ENCODE measurements at places on chromosomes 5 and 9.

DNA sequence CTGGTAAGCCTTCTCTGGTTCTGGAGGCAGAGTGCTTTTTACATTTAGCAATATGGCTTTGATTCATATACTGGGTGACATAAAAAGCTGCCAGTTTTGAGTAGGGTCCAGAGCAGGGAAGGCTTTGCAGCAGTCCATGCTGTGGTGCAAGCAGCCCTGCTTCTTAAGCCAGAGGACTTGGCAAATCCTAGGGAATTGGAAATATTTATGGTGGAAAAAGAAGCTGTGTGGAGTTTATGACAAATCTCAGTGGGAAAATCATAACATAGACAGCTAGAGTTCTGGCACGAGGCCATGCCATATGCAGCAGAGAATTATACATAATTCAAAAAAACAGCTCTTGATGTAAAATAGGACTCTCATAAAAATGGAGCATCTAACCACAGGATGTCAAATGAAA, 536.4 kb downstream of the RASEF start:
- DNase-seq = no peak

GRCh38 chr9:112494153-112494552, 7.5 kb downstream of the KIAA1958 start:
- DNase-seq = no peak

GRCh38 chr5:149598966-149599365, 17.7 kb downstream of the ARHGEF37 start:
- no peak for DNase-seq

- no peak for DNase-seq
These were observed 559 bp downstream of the ROR2 start for GRCh38 chr9:91949392-91949945.

DNA sequence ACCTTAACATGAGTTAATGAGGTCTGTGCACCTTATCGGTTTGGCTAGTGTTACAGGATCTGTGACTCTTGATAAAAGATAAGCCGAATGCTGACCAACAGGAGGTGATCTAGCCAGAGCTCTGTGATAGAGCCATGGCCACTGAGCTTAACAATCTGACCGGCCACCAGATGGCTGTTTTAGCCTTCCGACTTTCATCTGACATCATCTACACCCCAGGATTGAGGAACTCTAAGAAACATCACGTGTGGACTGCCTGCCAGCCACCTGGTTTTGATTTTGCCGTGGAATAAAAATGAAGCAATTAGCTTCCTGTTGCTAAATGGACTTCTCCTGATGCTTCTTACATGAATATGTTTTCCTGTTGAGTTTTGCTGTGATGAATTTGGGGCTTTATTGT, 281.3 kb downstream of the CEMIP2 start:
- DNase-seq = no peak

GRCh38 chr9:127087411-127087810, 35.0 kb downstream of the ANGPTL2 start:
- no peak for DNase-seq

GRCh38 chr5:177366528-177367322, 9.0 kb downstream of the RGS14 start:
- DNase-seq = no peak

DNA sequence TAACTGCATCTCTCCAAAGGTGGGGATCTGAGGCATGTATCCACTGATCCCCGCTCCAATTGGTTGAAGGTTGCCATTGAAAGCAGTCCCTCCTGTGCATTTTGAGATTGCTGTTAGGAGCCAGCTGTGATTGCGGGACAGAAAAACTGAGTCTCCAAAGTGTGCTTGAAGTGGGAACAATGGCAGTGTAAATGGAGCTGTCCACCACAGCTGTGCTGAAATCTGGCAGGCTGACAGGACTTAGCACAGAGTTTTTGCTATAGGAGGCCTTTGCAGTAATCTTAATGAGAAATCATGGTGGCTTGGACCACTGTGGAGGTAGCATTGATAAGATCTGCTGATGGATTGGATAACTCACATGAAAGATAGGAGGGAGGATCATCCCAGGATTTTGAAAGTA, 3.3 kb downstream of the RNF20 start:
- DNase-seq = no peak

GRCh38 chr9:112348257-112349007, 15.0 kb upstream of the PTBP3 start:
- peak; percentile 53 for DNase-seq

- no peak for DNase-seq
These were observed 10.1 kb upstream of the MOB3B start for GRCh38 chr9:27539479-27540441.

DNA sequence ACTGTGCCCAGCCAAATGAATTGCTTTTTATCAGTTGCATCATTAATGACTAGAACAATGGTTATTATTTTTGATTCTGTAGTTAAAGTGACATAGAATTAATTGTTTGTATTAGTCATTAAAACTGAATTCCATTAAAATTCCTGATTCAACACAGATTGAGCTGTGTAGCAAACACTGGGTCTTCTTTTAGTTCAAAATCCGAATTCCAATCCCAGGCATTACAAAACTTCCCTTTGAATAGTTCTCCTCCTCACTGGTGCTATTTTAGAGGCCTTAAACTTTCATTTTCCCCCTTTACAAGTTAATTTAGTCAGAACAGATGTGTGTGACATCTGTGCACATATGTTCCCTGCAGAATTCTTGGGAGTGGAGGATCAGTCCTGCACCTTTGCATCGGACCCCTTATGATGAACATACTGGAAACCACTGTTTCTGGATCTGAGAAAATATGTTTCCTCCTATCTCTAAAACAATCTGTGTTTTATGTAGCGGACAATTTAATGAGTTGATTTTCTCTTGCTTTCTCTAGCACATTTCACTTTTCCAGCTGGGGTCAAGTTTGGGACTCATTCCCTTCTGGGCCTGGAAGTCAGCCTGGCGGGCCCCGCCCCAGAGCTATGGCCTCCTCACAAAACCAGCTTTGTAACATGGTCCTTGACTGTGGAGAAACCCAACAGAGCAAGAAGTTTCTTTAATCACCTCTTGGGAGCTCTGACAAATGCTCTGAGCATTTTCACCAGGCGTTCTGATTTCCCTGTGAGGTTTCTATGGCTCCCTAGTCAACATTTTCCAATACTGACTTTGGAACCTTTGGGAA, 87.9 kb upstream of the MAMDC2 start:
- DNase-seq = no peak

- DNase-seq = no peak
These were observed at the start of gene PSD2 for GRCh38 chr5:139795074-139796001. TSS of gene PSD2 (plus strand) at chr5:139795808. CDS start at chr5:139809441, 13,633 bp downstream.

DNA sequence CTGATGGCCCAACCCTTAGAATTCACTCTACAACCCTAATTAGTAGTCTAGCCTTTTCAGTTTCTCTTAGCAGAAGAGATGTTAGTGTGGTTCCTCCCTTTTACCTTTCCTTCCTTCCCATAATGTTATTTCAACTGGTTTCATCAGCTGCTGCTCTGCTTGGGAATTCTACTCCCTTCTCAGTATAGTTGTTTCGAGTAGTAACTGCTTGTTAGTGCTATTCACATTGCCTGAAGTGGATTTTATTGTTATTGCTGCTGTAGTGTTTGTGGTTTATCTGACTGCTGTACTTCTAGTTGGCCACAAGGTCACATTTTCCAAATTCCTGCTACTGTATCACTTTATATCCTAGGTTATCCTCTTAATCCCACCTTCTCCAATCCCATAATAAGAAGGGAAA, 29.7 kb downstream of the SMIM15 start:
- DNase-seq = no peak

DNA sequence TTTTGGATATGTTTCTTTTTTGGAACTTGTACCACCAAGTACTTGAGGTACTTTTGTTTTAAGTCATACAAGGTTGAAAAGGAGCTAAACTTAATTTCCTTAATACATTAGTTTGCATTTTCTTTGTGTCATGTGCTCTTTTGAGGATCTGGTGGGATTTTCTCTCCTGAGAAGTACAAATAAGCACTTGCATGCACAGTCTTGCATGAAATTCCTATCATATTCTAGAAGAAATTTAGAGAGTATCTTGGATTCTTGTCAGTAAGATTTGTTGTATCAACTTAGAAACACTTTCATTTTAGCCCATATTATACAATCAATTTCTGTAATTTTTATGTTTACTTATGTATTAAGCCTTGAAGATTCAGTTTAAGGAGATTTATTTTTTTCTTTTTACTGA, 64.9 kb downstream of the CCNH start:
- DNase-seq = no peak

DNA sequence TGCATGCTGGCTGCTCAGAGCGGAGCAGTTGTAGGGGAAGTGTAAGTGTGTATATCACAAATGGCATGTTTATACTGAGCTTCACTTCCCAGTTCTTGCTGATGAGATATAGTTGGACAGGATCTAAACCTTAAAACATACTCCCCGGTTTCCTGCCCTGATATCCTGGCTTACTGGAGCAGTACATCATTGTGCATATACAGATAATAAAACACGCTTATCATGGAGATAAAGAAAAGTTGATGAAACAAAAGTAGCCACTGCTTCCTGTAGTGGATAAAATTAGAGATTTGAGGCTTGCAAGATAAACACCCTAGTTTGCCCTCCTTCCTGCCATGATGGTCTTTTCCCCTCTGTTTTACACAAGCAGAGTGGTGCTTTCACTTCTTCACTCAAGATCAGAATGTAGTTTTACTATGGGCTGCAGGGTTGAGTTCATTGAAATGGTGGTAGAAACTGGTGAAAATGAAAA, 15.0 kb downstream of the NPR3 start:
- no peak for DNase-seq

GRCh38 chr5:77935506-77936364, 159.6 kb upstream of the TBCA start:
- no peak for DNase-seq

- no peak for DNase-seq
These were observed 853.3 kb downstream of the TLE1 start for GRCh38 chr9:80836013-80836412.

DNA sequence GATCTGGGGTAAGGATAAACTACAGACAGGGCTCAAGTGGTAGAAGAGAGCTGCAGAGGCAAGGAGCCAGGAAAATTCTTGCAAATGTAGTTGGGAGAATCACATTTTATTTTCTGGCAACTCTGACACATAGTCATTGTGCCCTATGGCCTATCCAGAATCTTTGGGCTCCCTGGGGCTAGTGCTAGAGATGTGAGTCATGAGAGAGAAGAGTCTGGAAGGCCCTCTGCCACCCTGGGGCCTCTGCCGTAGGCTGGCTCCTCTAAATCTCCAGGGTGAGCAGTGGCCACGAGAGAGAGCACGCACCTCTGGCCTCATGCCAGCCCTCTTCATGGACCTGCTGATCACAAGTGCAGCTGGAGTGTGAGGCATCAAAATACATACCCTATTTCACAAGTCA, 74.3 kb upstream of the SSBP2 start:
- no peak for DNase-seq

DNA sequence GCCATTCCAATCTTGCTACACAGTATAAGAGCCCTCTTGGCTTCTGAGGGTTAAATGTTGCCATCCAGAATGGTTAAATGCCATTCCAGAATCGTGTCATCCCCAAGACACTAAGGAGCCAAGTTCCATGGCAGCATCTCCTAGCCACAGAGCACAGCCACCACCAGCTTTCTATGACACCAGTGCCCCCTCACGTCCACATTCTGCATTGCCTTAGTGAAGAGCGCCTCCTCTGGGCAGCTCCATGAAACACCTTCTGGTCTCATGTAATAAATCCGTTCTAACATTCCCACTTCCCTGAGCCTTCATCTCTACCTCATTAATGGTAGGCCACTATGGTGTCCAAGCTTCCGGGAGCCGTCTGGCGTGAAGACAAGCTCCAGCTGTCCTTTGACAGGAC, 12.4 kb downstream of the CBY3 start:
- no peak for DNase-seq

GRCh38 chr5:19960451-19960850, 27.5 kb downstream of the CDH18 start:
- DNase-seq = no peak

GRCh38 chr5:16894236-16895057, 41.6 kb downstream of the MYO10 start:
- DNase-seq = no peak

- no peak for DNase-seq
These were observed 23.0 kb downstream of the TMOD1 start for GRCh38 chr9:97524424-97524823.

Data from stimulated activated CD4-positive, alpha-beta T cell treated with anti-CD3 and anti-CD28 coated beads, TNF-alpha, amount 100 ng/mL, for 1 hour (primary cell).